Breast epithelium (tissue), 4 donors: ENCODE measurements at places on chromosomes 2 and 18. TPM values are rescaled to one million over a fixed set of nuclear protein-coding genes. Genes with fewer than 3 reads are reported as not detected.

- no peak for DNase-seq
- H3K4me3 ChIP-seq, result no peak overlapping the region
- H3K36me3 ChIP-seq, result no peaks in the 10 kb centered on the region
- H3K4me1 ChIP-seq, result no peaks in the 10 kb centered on the region
- H3K27me3 ChIP-seq, result no peaks in the 10 kb centered on the region
- H3K27ac ChIP-seq, result peak overlapping the region; percentile 40
These were observed 231.3 kb upstream of the TANK start for GRCh38 chr2:160928854-160929301.

- no peak overlapping the region for H3K27ac ChIP-seq
- H3K36me3 ChIP-seq, result no peaks in the 10 kb centered on the region
- no peaks in the 10 kb centered on the region for H3K4me1 ChIP-seq
- no peak overlapping the region for H3K4me3 ChIP-seq
- no peaks in the 10 kb centered on the region for H3K27me3 ChIP-seq
These were observed 167.3 kb upstream of the SRD5A2 start for GRCh38 chr2:31748041-31748440.

- no peaks in the 10 kb centered on the region for H3K27me3 ChIP-seq
- no peak for DNase-seq
- H3K36me3 ChIP-seq, result no peaks in the 10 kb centered on the region
- no peak overlapping the region for H3K27ac ChIP-seq
- no peaks in the 10 kb centered on the region for H3K4me1 ChIP-seq
- H3K4me3 ChIP-seq, result no peak overlapping the region
These were observed 380.4 kb upstream of the POU3F3 start for GRCh38 chr2:104473546-104473945.

DNA sequence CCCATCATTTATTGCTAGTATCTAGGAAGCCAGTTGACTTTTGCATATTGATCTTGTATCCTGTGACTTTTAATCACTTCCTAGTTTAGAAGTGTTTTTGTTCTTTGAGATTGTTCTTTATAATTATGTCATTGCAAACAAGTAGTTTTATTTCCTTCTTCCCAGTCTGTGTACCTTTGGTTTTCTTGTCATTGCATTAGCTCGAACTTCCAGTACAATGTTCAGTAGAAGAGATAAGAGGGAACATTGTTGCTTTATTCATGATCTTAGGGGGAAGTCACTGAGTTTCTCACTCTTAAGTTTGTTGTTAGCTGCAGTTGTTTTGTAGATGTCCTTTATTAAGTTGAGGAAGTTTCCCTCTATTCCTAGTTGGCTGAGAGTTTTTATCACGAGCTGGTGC lies 61.0 kb downstream of the TRAPPC12 start:
- H3K4me3 ChIP-seq, result no peak overlapping the region
- no peak for DNase-seq
- no peaks in the 10 kb centered on the region for H3K4me1 ChIP-seq
- no peaks in the 10 kb centered on the region for H3K27me3 ChIP-seq

LYG2 gene
- total RNA-seq, result not detected

FASTKD2 gene
- total RNA-seq, result 32.4 TPM

CHRNG gene
- not detected for total RNA-seq

DOCK10 gene
- total RNA-seq, result 13.8 TPM

GRCh38 chr18:5284808-5285207 lies 10.7 kb downstream of the ZBTB14 start:
- H3K36me3 ChIP-seq, result no peaks in the 10 kb centered on the region
- no peak overlapping the region for H3K27ac ChIP-seq
- H3K4me3 ChIP-seq, result no peak overlapping the region
- H3K27me3 ChIP-seq, result no peaks in the 10 kb centered on the region
- no peaks in the 10 kb centered on the region for H3K4me1 ChIP-seq

DNA sequence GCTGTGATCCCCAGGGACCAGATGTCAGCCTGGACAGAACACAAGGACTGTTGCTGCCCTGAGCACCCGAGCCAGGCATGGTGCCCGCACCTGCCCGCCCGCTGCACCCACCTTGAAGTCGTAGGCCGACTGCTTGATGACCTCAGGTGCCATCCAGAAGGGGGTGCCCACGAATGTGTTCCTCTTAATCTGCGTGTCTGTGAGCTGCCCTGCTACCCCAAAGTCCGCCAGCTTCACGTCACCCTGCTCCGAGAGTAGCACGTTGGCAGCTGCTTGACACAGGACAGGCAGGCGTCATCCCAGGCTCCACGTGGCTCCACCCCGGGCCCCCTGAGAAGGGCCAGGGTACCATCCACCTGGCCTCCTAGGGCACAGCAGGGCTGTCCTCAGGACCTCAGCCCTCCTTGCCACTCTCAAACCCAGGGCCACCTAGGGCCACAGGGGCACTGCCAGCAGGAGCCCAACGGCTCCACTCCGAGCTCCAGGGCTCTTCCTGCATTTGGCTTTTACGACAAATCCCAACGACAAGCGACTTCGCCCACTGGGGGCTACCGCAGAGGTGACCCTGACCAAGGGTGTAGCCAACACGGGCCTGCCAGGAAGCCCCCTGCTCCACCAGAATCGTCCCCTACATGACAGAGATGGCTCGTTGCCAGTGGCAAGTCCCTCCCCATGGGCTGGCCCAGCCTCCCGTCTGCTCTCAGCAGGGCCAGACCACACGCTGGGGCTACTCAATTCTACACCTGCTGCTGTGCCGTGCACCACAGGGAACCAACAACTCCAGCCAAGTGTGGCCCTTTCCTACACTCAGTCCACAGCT lies 9.0 kb downstream of the STK25 start:
- no peak overlapping the region for H3K4me3 ChIP-seq
- no peaks in the 10 kb centered on the region for H3K27me3 ChIP-seq
- H3K36me3 ChIP-seq, result no peaks in the 10 kb centered on the region
- H3K27ac ChIP-seq, result no peak overlapping the region
- no peaks in the 10 kb centered on the region for H3K4me1 ChIP-seq

GRCh38 chr2:69911985-69912563 lies 2.8 kb upstream of the MXD1 start:
- H3K36me3 ChIP-seq, result no peaks in the 10 kb centered on the region
- no peaks in the 10 kb centered on the region for H3K27me3 ChIP-seq
- DNase-seq, result no peak
- H3K4me3 ChIP-seq, result no peak overlapping the region
- H3K4me1 ChIP-seq, result no peaks in the 10 kb centered on the region

DNA sequence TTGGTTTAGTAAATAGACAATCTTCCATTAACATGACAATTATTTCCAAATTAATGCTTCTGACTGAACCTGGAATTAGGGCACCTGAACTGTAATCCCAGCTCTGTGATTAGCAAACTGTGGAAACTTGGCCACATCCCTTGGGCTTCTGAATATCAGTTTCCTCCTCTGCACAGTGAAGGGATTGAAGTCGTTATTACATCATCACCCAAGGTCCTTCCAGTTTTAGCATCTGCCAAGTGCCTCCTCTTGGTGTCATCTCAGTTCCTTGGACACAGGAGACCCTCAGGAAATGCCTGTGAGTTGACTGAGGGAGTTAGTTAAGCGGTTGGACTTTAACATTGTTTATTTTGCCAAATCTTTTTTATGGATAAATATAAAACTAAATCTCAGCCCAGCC lies 64.8 kb downstream of the MOGAT1 start:
- H3K27ac ChIP-seq, result no peak overlapping the region
- DNase-seq, result no peak
- H3K36me3 ChIP-seq, result no peaks in the 10 kb centered on the region
- H3K27me3 ChIP-seq, result no peaks in the 10 kb centered on the region
- no peak overlapping the region for H3K4me3 ChIP-seq
- no peaks in the 10 kb centered on the region for H3K4me1 ChIP-seq

DNA sequence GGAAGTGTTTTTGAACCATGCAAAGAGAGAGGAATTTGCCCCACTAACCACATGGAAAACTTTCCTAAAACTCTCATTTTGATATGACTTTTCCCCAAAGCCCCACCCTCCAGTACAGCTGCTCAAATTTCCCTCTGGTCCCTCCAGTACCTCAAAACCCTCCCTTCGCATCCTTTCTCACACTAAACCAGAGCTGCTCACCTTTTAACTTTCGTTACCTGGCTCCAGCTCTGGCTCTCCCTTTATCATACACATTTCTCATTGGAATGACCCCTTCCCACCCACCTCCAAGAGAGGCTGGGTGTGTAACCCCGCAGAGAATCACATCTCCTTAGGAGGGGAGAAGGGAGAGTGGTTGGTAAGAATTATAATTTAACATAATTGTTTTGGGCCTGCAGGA lies 86.8 kb upstream of the NDUFV2 start:
- H3K4me3 ChIP-seq, result no peak overlapping the region
- no peak for DNase-seq
- H3K27me3 ChIP-seq, result no peaks in the 10 kb centered on the region
- no peak overlapping the region for H3K27ac ChIP-seq
- H3K4me1 ChIP-seq, result peaks cover 11% of the 10 kb centered on the region

GRCh38 chr2:212181646-212182045 lies 357.0 kb downstream of the ERBB4 start:
- no peak overlapping the region for H3K4me3 ChIP-seq
- H3K36me3 ChIP-seq, result no peaks in the 10 kb centered on the region
- H3K4me1 ChIP-seq, result no peaks in the 10 kb centered on the region
- H3K27me3 ChIP-seq, result no peaks in the 10 kb centered on the region
- no peak for DNase-seq

DNA sequence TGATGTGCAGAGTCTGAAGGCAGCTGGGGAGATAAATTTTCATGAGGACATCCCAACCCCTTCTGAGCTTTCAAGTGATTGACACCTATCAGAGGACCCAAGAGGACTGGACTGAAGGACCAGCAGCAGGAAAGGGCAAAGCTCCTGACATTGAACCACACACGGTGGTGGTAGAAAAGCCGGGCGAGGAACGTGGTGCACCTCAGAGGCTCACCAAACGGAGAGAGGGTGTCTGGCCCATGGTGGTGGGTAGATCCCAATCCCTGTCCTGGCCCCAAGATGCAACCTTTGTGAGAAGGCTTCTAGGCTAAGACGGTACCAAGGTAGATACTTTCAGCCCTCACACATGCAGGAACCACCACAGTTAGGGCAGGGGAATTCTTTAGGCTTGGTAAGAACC lies 52.1 kb downstream of the FRZB start:
- no peaks in the 10 kb centered on the region for H3K4me1 ChIP-seq
- H3K36me3 ChIP-seq, result no peaks in the 10 kb centered on the region
- no peak overlapping the region for H3K27ac ChIP-seq
- no peaks in the 10 kb centered on the region for H3K27me3 ChIP-seq

DNA sequence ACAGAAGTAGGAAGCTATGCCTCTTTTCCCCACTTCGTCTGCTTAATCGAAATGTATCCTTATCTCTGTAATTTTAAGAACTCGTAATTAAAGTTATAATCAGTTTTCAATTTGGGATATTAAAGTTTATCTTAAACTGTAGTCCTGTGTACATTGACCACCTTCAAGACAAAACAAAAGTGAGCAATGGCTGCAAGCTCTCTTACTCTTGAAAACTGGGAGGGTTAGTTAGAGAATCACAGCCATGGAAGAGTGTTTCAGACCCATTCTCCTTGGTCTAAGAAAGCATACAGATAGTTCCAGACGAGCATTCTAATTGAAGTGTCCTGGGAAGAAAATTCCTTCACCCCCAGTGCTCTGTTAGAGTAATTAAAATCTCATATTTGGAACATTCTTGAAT lies 2.0 kb downstream of the KCMF1 start:
- no peak for DNase-seq
- H3K36me3 ChIP-seq, result no peaks in the 10 kb centered on the region
- no peaks in the 10 kb centered on the region for H3K4me1 ChIP-seq
- H3K27ac ChIP-seq, result peak overlapping the region; percentile 97
- H3K4me3 ChIP-seq, result no peak overlapping the region
- H3K27me3 ChIP-seq, result no peaks in the 10 kb centered on the region

DNA sequence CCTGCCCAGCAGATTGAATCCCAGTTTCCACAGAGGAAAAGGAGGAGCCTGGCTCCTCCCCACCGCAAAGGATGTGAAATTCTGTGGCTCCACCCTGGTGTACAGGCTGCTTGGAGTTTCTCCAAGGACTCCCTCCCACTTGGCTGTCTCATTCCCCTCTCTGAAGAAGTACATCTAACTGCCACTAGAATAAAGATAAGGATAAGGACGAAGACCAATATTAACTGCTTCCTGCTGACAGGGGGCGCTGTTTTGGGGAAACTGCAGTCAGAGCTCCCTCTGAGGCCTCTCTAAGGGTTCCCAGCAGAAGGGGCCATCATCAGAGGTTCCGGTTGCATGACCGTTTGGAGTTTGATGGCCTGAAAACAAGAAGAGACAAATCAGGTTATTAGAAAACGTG lies 790.9 kb downstream of the CPS1 start:
- H3K4me3 ChIP-seq, result no peak overlapping the region
- no peak overlapping the region for H3K27ac ChIP-seq
- H3K36me3 ChIP-seq, result no peaks in the 10 kb centered on the region
- no peaks in the 10 kb centered on the region for H3K4me1 ChIP-seq

DNA sequence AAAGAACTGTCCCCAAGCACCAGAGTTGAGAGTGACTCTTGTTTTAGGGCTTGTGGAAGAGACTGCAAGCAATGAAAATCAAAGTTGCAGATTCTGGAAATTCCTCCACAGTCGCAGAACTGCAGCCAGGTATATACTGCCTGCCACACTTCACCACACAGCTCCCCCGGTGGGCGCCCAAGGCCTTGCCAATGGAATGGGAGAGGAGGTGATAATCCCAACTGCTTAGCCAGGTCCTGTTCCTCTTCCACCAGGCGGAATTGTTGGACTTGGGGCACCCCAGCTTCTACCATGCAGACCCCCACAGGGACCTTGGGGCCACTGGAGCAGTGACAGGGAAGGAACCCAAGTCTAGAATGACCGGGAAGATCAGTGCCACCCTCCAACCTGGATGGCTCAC lies 4.8 kb upstream of the PDIA6 start:
- DNase-seq, result no peak
- H3K27me3 ChIP-seq, result no peaks in the 10 kb centered on the region
- H3K4me1 ChIP-seq, result no peaks in the 10 kb centered on the region
- no peaks in the 10 kb centered on the region for H3K36me3 ChIP-seq

GRCh38 chr2:164737612-164738081 lies 104.0 kb downstream of the COBLL1 start:
- H3K4me1 ChIP-seq, result no peaks in the 10 kb centered on the region
- no peaks in the 10 kb centered on the region for H3K36me3 ChIP-seq
- peak; percentile 55 for DNase-seq
- no peak overlapping the region for H3K27ac ChIP-seq
- H3K27me3 ChIP-seq, result no peaks in the 10 kb centered on the region

GRCh38 chr2:12718015-12718671 lies 1.4 kb downstream of the TRIB2 start:
- H3K27me3 ChIP-seq, result no peaks in the 10 kb centered on the region
- peak overlapping the region; percentile 92 for H3K27ac ChIP-seq
- DNase-seq, result peak; percentile 30
- peak overlapping the region; percentile 70 for H3K4me3 ChIP-seq
- H3K36me3 ChIP-seq, result no peaks in the 10 kb centered on the region

IL1F10 gene
- total RNA-seq, result not detected

DNA sequence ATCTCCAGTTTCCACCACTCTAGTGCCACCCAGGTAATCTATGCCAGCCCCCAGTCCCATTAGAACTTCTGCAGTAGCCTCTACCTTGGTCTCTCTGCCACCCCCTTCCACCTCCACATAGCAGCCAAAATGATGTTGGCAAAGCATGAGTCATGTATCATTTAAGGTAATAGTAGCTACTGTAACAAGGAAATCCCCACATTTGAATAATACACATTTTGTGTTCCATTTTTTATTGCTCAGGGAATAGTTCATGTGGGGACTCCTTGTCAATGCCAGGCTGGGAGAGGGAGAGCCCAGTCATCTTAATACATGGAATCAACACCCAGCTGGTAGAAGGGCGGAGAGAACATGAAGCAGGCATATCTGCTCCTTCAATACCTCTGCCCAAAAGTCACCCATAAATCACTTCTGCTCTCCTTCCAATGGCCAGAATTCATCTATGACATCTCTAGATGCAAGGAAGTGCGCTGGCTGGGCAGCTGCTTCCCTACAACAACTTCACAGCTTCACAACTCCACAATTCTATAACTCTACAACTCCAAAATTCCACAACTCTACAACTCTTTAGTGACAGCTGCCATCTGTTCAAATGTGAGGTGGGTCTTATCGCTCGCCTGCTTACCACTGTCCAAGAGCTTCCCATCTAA lies 70.6 kb upstream of the GLS start:
- H3K27me3 ChIP-seq, result no peaks in the 10 kb centered on the region
- no peak overlapping the region for H3K4me3 ChIP-seq
- H3K27ac ChIP-seq, result no peak overlapping the region
